ENCODE measurements at places on chromosomes 4 and X.

DNA sequence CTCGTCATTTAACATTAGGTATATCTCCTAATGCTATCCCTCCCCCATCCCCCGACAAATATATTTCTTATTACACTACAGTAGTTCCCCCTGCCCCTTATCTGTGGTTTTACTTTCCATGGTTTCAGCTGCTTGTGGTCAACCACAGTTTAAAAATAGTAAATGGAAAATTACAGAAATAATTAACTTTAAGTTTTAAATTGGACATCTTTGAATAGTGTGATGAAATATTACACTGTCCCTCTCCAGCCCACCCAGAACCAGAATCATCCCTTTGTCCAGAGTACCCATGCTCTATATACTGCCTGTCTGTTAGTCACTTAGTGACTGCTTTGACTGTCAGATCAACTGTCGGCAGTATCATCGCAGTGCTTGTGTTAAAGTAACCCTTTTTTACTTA, 47.4 kb upstream of the VEGFC start:
- no peak for DNase-seq

- no peak for DNase-seq
Observed at GRCh38 chrX:55874807-55875206, 157.3 kb downstream of the RRAGB start.

DNA sequence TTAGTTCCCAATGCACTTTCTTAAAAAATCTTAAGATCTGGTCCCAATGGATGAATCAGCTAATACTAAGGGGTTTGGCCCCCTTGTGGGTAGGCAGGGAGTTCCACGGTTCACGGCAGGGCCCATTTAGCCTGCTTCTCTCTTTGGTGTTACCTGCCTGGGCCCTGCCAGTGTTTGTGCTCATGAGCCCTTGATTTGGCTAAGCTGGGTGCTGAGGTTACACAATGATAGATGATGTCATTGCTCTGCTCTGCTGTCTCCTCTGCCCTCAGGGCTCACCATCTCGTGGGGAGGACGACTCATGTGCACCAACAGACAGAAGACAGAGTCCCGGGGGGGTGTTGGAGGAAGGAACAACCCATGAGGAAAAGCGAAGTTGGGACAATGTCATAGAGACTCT, 24.4 kb downstream of the RTL5 start:
- no peak for DNase-seq

DNA sequence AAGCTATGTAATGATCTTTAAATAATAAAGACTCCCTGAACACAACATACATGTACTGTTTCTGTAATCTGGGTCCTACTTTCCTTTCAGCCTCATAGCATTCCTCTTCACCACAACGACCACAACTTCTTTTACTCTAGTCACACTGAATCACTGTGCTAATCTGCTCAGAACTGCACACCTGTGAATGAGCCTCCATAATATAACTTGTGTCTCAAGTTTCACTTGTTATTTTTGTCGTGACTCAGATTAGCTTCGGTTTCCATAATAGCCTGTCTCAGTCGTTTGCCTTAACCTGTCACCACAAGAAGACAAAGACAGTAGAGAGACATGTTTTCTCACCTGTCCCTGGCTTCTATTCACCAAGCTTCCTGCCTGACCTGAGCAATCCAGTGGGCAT, 61.8 kb downstream of the MAGED1 start:
- DNase-seq = no peak

- no peak for DNase-seq
Observed at GRCh38 chr4:73442275-73442674, 6.3 kb downstream of the AFP start.

- no peak for DNase-seq
Observed at GRCh38 chr4:124804584-124804983, 92.1 kb upstream of the ANKRD50 start.

DNA sequence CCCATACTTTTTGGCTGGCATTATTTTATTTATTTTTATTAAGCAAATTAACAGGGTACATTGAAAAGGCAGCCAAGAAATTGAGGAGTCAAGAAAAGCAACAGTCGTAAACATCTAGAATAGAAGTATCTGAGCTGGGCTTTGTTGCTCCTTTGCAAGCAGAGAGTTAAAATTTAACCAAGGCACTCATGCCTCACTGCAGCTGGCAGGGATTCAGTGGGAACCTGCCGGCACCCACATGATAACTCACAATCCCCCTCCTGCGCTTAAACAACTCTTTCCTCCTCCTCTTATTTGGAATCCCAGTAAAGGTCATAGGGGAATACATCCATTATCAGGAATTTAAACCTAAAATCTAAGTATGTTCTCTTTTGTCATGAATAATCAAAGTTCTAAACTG, 115.5 kb downstream of the SOX3 start:
- DNase-seq = no peak

- no peak for DNase-seq
Observed at GRCh38 chrX:22462959-22463358, 190.2 kb downstream of the CBLL2 start.

GRCh38 chr4:89657931-89658700, 178.8 kb downstream of the SNCA start:
- DNase-seq = peak; percentile 9

- DNase-seq = no peak
Observed at GRCh38 chr4:39235021-39235420, 52.7 kb downstream of the WDR19 start.

DNA sequence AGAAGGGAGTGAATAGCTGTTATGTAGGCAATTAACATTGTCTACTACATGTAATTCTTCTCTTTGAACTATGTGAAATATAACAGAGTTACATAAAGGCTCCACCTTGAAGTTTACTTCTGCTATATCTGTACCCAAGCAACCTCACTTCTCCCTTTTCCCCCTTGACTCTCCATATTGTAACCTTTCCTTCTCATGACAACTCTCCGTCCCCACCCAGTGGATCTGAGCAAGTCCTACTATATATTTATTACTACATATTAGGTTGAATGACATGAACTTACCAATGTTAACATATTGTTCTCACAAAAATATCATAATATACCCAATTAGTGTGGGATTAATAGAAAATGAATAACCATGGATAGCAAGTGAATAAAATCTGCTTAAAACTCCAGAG, 93.2 kb upstream of the ATP8A1 start:
- DNase-seq = no peak

DNA sequence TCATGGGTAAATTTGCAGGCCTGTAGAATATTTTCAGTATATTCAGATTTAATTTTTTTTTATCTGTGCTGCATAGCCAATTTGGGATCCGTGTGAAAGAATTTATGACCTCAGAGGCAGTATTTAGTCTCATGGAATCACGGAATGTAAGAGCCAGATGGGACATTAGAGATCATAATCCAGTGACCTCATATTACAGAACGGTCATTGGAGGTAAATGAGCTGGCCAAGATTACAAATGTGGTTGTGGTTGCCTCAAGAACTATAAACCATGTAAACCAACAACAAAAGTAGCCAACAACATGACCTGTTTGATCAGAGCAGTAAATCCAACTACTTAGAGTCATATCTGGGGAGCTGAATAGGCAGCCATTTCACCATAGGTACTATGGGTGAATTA, 71.6 kb downstream of the AMOT start:
- DNase-seq = no peak

GRCh38 chrX:72498782-72499181, 73.9 kb downstream of the HDAC8 start:
- no peak for DNase-seq

DNA sequence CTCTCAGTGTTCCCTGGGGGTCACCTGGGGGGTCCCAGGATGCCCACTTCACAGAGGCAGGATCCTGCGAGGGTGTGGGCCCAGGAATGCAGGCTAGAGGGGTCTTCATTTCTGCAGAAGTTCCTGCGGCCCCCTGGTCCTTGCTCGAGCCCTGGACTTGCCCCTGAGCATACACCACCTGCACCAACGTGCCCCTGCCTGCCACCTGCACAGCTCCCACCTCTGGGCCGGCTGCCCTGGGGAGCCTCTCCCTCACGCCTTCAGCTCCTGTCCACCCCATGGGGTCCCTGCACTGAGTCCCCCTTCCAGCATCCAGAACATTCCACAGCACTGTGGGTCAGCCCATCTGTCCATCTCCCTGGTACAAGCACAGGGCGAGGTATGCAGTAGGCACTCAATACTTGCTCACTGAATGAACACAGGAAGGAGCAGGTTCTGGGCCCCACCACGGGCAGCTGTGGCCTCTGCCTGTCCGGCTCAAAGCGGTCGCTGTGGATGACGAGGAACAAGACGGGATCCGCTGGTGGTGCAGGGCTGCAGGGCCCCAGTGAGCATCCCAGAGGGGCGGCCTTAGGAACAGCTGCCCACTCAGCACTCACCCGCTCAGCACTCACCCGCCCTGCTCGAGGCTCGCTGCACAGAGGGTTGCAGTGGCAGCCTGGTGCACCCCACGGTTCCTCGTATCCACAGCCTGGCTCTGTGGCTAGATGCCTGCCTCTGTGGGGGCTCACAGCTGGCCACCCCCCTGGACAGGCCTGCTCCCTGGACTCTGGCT, 70.5 kb upstream of the MXD4 start:
- DNase-seq = no peak

DNA sequence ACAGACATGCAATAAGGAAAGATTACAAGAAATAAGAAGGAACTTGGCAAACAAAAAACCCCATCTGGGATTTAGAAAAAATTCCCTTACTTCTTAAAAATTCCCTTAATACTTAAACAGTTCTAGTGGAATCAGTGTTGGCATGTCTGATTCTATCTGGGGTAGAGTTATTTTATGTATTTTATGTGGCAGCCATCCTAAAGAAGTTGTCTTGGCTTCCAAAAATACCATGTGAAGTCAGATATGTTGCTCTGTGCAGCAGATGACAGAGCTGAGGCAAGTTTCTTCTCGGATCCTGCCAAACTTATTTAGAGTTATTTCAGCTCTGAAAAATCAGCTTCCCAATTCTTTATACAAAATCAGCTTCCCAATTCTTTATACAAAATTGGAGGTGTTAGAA, 14.7 kb downstream of the YY2 start:
- DNase-seq = no peak

GRCh38 chr4:134327274-134328122, 125.9 kb upstream of the PABPC4L start:
- DNase-seq = no peak

Measured in iPS-NIHi11 (cell line).